Activated T-helper 2 cell treated with anti-CD3 and anti-CD28 coated beads, Interferon-gamma antibody, Interleukin-2, Interleukin-4, amounts not matched to agents 10 μg/mL and 5 μg/mL and 100 μg/mL, durations not matched to agents 14 hours and 24 hours and 36 hours (primary cell): ENCODE measurements at places on chromosomes 2 and 18.

DNA sequence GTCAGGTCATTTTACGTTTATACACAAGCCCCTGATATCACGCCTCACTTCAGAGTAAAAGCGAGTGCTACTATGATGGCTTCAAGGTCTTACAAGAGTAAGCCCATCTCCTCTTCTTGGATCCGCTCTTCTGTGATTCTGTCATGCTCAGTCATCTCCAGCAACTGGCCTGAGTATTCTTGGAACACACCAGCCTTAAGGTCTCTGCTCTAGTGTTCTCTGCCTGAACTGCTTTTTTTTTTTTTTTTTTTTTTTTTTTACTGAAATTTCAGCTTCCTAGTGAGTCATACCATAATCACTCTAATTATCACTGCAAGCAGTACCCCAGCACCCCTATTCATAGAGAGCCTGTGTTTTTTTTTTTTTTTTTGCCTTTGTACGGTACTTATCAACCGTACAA lies 1228.9 kb downstream of the CNTNAP5 start:
- DNase-seq, result no peak

- no peak for DNase-seq
Observed at GRCh38 chr2:48471048-48471474, 58.9 kb upstream of the STON1 start.

DNA sequence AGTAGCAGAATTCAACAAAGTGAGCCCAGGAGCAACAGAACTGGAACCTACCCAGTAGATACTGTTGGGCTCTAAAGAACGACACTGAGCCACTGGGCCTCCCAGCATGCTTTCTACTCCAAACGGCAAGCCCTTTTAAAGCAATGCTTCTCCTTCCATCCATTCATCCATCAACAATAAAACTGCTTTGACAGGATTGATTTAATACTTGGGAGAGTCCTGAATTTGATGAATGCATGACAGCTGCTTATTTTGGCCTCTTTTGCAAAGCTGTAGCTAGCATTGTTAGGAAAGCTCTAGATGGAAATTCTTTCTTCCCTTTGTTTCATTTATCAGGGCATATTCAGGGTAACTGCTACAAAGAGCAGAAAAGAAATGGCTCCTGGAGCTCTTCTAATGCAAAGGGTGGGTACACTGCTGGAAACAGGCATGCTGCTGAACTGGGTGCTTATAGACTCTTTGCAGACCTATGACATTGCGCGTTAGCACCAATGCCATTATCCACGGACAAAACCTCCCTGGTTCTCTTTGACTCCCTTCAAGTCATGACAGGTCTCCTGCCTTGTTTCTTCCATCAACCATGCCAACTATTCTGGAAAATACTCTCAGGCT lies 138.4 kb upstream of the HNRNPA3 start:
- no peak for DNase-seq

DNA sequence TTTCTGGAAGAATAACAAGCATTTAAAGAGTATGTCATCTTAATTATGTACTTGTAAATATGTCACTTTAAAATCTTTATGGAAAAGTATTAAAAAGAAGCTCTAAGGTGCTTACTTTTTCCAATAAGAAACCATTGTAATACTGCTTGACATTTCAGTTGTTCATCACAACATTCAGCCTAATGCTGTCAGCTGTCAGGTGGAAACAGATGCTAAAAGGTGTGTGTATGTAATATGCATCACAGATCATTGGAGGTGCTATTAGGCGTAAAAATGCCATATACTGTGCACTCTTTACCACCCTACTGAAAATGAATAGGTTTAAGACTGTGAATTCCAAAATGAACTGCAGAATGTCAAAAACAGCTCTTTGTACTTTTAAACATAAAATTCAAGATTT lies 40.3 kb downstream of the METTL8 start:
- no peak for DNase-seq

GRCh38 chr18:48829443-48830149 lies 121.2 kb downstream of the SMAD7 start:
- DNase-seq, result no peak

- no peak for DNase-seq
Observed at GRCh38 chr2:60468382-60469085, 84.9 kb downstream of the BCL11A start.

- DNase-seq, result no peak
Observed at GRCh38 chr18:60493066-60493465, 120.5 kb upstream of the MC4R start.

- no peak for DNase-seq
Observed at GRCh38 chr2:56230156-56230555, 46.4 kb downstream of the CCDC85A start.

- DNase-seq, result no peak
Observed at GRCh38 chr2:132701810-132702209, 31.8 kb upstream of the LYPD1 start.
